ENCODE measurements at places on chromosomes 5 and 9.

GRCh38 chr5:43469671-43470391, 13.8 kb downstream of the TMEM267 start:
- DNase-seq = no peak

DNA sequence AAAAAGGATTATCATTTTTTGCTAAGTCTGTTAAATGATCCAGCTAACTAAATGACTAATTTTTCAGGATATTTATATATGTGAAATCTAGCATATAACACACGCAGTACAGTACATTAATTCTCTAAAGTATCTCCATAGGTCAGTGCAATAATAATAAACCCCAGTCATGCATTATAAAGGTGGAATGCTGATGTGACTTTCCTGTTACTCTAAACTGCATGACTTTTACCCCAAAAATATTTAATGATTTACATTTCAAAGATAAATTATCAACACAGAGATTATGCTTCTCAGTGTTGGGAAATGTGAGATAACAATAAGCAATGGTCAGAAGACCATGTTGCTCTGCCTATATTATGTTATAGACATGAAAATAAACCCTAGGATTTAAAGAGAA, 34.1 kb upstream of the PAM start:
- DNase-seq = no peak

GRCh38 chr9:125189011-125189360, 617 bp downstream of the PPP6C start:
- no peak for DNase-seq

GRCh38 chr9:37678789-37679273, 28.1 kb downstream of the FRMPD1 start:
- no peak for DNase-seq

GRCh38 chr5:166994226-166994625, 1297.2 kb upstream of the WWC1 start:
- no peak for DNase-seq

DNA sequence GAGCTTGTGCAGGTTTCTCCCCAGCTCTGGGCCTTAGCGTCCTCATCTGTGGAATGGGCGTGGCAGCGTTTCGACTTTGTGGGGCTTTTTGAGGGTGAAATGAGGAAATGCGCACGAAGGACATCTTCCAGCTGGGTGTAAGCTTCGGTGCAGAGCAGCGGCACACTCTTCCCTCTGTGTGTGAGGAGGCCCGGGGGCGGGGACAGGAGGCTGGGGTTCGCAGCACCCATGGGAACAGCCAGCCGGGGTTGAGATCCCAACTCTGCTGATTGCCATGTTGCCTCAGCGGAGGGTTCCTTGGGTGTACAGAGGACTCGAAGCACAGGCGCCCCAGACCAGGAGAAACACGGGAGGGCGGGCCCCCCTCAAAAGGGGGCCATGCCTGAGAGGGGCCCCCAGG, 265.6 kb downstream of the NSG2 start:
- no peak for DNase-seq

- DNase-seq = no peak
Observed at GRCh38 chr5:179314606-179315355, 30.5 kb downstream of the ADAMTS2 start.

GRCh38 chr5:173324115-173325001, 3.9 kb downstream of the STC2 start:
- DNase-seq = peak; percentile 82

DNA sequence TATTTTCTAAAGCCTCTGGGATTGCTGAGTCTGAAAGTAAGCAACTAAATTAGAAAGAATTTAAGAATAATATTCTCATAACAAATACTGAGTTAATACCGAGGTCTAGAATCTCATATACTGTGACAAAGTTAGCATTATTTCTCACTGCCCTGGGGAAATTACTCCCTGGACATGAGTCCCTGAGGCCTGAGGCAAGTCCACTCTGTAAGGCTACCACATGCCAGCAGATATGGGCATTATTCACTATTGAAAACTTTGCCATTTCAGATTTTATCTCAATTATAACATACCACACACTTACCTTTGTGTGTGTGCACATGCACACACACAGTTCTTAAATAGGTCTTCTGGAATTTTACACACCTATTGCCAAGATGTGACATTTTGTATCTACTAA, 22.9 kb downstream of the ELL2 start:
- DNase-seq = no peak

DNA sequence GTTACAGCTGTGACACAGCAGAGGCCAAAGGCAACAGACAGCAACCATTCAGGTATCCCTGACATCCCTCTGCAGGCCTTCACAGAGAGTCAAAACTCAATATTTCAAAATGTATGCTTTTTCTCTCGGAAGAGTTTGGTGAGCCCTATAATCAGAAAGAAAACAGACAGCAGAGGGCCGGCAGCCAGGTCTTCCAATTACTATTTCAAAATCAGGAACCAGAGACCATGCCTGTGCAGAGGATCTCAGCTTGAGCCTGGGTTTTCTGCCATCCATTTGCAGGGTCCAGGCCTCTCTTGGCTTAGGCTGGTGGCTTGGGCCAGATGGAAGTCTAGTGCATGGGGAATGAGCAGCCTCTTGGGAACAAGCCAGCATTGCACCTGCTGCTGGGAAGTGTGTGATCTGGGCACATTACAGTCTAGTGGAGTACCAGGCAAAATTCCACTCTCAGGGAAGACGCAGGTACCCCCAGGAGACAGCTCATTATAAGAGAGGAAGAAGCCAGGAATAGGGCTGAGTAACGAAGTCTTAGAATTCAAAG, 231.3 kb downstream of the ENC1 start:
- DNase-seq = peak; percentile 31

DNA sequence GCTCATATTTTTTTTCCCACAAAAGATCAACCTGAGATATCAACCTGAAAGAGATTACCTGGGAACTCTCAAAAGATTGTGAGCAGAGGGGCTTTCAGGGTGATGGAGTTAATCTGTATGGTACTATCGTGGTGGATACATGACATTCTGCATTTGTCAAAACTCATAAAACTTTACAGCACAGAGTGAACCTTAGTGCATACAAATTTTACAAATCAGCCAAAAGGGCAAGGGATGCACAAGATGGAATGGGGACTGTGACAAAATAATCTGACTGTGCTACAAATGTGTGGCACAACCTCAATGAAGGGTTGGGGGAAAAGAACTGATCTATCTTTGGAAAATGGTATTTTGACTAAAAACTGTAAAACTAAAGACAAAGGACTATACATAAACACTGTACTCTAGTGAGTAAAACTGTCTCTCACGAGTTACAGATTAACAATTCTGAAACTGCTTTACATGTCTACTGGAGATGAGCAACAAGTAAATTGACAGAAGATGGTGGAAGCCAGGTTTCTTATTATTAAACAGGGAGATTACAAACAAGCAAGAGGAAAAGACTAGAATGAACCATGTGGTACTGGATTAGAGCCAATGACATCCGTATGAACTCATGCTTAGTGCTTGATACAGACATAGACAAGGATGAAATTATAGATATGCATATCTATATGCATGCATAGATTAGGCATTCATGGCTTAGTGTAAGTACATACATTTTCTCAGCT, 24.8 kb upstream of the RLN1 start:
- no peak for DNase-seq

- DNase-seq = no peak
Observed at GRCh38 chr9:122360891-122361290, 9.9 kb upstream of the PTGS1 start.

GRCh38 chr5:90632791-90633190, 74.2 kb downstream of the ADGRV1 start:
- no peak for DNase-seq

DNA sequence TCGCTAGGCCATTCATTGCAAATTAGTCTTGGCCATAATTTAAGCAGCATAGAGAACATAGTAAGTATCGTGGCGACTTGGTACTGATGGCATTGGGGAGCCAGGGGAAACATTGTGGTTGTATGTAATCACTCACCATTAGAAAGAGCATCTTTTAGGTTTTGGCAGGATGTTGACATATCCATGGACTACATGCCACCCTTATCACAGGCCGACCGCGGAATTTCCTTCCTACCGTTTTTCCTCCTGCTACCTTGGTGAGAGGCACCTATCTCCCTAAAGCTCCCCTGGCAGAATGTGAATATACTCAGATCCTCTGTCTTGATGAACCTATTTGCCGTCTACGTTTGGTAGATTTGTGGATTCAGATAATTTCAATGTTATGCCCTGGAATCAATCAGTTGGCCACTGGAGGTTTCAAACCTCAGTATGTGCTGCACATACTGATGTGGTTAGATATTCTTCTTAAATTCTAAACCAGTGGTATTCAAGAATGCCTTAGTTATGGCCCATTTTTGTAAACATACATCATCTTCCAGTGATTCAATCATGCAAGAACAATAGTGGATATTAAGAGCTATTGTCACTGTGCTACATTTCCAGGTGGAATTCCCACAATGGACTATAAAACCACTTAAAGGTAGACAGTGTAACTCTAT, 271.0 kb upstream of the HAPLN1 start:
- no peak for DNase-seq

DNA sequence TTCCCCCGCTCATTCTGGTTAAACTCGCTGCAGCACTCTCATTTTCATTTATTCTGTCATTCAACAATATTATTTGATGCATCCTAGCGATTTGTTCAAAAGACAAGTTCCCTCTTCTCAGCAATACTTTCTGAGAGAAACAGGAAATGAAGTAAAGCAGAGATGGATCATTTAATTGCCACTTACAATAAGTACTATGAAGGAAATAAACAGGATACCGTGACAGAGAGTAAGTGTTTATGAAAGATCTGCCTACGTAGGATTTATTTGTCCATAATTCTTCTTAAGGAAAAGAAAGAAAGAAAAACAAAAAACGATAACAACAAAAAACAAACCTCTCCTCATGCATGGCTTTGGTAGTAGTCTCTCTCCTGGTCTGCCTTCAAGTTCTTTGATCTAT, 406.8 kb upstream of the ZNF608 start:
- no peak for DNase-seq

GRCh38 chr9:38687389-38687842, 32.5 kb downstream of the FAM240B start:
- no peak for DNase-seq

GRCh38 chr5:167658889-167659288, 632.6 kb upstream of the WWC1 start:
- no peak for DNase-seq

DNA sequence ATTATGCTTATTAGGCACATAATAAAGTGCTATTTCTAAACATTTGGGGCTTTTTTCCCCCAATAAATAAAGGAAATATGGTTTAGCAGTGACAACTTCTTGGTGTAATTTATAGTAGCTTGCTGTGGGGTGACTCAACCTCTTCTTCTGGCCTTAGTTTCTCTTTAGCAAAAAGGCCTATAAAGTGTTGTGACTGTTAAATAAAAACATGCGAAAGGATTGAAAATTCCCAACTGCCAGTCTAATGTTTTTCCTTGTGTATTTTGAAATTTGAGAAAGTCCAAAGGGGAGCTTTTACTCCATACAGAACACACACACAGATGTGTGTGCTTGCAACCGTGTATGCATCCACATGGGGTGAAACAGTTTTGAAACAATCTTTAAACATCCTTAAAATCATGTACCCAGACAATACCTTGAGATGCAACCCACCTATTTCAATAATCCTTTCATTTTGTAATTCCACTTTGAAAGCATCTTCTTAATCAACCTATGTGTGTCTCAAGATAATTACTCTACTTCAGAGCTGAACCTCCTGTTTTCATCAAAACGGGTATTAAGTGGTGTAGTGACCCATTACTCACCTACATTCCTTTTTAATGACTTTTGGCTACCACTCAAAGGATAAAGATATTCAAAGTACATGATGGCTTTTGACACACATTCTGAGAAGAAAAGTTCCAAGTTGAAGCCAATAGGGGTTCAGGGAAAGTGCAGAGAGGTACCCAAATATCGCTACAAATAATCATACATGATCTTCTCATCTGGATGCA, 123.8 kb downstream of the DROSHA start:
- no peak for DNase-seq

DNA sequence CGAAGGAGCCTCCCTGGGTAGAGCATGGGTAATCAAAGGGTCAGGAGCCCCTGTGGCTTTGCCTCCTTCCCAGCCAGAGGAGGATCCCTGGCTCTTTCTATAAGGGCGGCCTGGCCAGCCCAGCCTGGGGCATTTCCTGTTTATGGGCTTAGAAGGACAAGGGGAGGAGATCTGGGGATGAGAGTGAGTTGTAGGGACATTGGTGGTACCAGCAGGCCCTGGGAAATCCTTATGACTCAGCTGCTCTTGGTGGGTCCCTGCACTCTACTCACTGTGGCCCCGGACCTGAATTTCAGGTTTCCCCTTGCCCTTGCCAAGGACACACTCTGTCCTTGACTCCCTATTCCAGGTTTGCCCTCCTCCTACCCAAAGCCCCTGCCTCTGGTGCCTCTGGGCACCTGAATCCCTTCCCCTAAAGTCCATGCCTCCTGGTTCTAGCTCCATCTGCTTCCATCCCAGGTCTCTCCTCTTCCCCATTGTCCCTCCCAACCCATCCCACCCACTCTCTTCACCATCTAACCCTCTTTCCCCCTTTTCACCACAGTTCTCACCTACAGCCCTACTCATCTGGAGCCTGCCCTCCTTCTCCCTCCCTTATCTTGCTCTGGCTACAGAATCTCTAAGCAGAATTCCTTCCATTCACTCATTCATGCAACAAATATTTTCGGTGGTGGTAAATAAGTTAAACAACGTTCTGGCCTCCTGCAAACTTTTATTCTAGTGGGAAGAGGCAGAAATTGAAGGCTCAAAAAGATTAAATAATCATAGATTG, 34.9 kb downstream of the PCDH1 start:
- no peak for DNase-seq

GRCh38 chr5:54964405-54964804, 21.0 kb downstream of the ESM1 start:
- DNase-seq = no peak

DNA sequence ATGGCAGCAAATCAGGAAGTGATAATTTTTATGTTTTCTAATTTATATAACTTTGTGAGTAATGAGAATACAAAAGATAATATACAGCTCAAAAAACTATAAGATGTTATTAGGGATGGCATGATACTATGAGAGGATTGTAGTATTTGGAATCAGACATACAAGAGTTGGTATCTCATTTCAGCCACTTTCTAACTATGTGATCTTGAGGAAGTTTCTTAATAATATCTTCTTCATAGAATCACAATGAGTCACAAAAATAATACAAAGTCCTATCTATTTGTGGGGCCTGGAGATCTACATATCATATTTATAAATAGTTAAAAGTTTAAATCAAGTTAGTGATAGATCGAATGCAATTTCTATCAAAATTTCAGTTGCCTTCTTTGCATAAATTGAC, 23.7 kb upstream of the TMED7 start:
- no peak for DNase-seq

DNA sequence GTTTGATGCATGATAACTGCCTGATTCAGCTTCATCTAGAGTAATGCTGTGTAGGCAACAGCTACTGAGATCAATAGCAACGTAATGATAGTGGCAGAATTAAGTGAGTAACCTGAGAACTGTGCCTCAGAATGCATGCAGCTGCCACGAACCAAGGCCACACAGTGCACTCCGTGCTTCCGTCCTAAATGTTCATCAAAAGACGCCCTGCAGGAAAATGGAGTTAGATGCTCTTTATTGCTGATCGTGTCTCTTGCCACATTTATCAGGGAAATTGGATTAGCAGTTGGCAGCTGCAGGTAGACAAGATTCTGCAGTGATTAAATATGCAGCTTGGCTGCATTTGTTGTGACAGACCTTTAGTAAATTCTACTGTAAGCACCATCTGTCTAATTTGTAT, 107.7 kb upstream of the TLX3 start:
- DNase-seq = peak; percentile 83

GRCh38 chr9:114248299-114248707, 74.6 kb upstream of the ORM1 start:
- no peak for DNase-seq

- DNase-seq = no peak
Observed at GRCh38 chr5:143560378-143560777, 156.9 kb upstream of the NR3C1 start.

- DNase-seq = no peak
Observed at GRCh38 chr5:4942831-4943178, 197.3 kb upstream of the ADAMTS16 start.
